ENCODE measurements at places on chromosomes 1 and 21. TPM values are rescaled to one million over a fixed set of nuclear protein-coding genes. Genes with fewer than 3 reads are reported as not detected.

The UBL4B gene
- total RNA-seq, result not detected

The ITLN1 gene
- not detected for total RNA-seq

The RNU1-2 gene
- 4,541 TPM for total RNA-seq

The ZFYVE9 gene
- 3.3 TPM for total RNA-seq

The RERE gene
- total RNA-seq, result 146 TPM

The OLFM3 gene
- total RNA-seq, result not detected

The EXTL2 gene
- total RNA-seq, result 3.9 TPM

The HSD3B1 gene
- not detected for total RNA-seq

The S100A7A gene
- not detected for total RNA-seq

- no peak for DNase-seq
- H3K27me3 ChIP-seq, result no peaks in the 10 kb centered on the region
- H3K4me3 ChIP-seq, result no peak overlapping the region
These were observed 153.7 kb upstream of the ST6GALNAC5 start for GRCh38 chr1:76713535-76713934.

- no peaks in the 10 kb centered on the region for H3K27me3 ChIP-seq
- no peak overlapping the region for H3K4me3 ChIP-seq
- peaks cover 53% of the 10 kb centered on the region for H3K4me1 ChIP-seq
- peak overlapping the region; percentile 67 for H3K27ac ChIP-seq
- peak; percentile 64 for DNase-seq
- no peaks in the 10 kb centered on the region for H3K36me3 ChIP-seq
These were observed 27.7 kb downstream of the EPS15 start for GRCh38 chr1:51491166-51491981.

DNA sequence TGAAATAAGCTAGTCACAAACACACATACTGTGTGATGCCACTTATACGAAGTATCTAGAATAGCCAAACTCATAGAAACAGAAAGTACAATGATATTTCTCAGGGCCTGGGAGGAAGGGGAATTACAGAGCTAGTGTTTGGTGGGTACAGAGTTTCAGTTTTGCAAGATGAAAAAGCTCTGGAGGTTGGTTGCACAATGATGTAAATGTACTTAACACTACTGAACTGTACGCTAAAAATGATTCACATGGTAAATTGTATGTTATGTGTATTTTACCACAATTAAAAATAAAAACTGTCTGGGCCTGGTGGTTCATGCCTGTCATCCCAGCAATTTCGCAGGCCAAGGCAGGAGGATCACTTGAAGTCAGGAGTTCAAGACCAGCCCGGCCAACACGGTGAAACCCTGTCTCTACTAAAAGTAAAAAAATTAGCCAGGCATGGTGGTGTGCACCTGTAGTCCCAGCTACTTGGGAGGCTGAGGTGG, 15.3 kb upstream of the FHAD1 start:
- DNase-seq, result no peak
- H3K27ac ChIP-seq, result no peak overlapping the region
- H3K36me3 ChIP-seq, result no peaks in the 10 kb centered on the region
- no peaks in the 10 kb centered on the region for H3K27me3 ChIP-seq

GRCh38 chr1:43878854-43879253, 54.7 kb upstream of the ARTN start:
- H3K27ac ChIP-seq, result no peak overlapping the region
- no peak overlapping the region for H3K4me3 ChIP-seq
- DNase-seq, result no peak
- no peaks in the 10 kb centered on the region for H3K36me3 ChIP-seq

DNA sequence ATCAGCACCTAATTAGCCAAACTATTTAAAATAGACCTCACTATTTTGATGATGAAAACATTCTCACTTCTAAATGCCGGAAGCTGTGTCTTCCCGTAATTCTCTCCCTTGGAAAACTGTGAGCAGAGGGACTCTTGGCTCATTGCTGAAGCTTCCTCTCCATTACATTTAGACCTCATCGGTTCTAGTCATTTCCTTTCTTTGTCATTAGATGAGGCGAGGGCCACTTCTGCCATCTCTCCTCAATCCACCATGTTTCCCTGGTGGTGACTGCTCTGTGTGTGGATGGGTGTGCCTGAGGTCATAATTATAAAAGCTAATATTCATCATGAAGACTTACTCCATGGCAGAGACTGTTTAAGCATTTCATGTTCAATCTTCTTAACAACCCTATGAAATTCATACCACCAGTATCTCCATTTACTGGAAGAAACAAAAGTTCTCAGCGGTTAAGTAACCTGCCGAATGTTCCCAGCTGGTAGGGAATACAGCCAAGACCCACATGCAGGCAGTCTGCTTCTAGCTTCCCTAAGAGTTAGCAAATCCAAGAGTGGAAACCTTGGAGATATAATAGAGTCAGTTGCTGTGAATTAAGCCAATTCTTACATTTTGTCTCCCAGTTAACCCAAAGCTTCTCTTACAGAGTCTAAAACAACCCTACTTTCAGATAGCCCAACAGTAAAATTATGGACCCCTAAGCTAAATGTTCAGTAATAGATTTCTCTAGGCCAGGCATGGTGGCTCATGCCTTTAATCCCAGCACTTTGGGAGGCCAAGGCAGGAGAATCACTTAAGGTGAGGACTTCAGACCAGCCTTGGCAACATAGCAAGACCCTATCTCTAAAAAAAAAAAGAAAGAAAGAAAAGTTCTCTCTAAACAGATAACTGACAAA, 156.2 kb downstream of the ZBTB18 start:
- H3K27ac ChIP-seq, result no peak overlapping the region
- peaks cover 6% of the 10 kb centered on the region for H3K4me1 ChIP-seq
- DNase-seq, result no peak

- no peaks in the 10 kb centered on the region for H3K36me3 ChIP-seq
- peak; percentile 71 for DNase-seq
- no peak overlapping the region for H3K27ac ChIP-seq
- H3K4me3 ChIP-seq, result peak overlapping the region; percentile 49
These were observed 48.0 kb upstream of the SLC19A1 start for GRCh38 chr21:45590246-45590725.

- DNase-seq, result no peak
- no peak overlapping the region for H3K27ac ChIP-seq
- H3K4me1 ChIP-seq, result peaks cover 17% of the 10 kb centered on the region
- no peaks in the 10 kb centered on the region for H3K27me3 ChIP-seq
- H3K36me3 ChIP-seq, result peaks cover 7% of the 10 kb centered on the region
These were observed 4.0 kb downstream of the ARHGEF19 start for GRCh38 chr1:16208270-16208987.

DNA sequence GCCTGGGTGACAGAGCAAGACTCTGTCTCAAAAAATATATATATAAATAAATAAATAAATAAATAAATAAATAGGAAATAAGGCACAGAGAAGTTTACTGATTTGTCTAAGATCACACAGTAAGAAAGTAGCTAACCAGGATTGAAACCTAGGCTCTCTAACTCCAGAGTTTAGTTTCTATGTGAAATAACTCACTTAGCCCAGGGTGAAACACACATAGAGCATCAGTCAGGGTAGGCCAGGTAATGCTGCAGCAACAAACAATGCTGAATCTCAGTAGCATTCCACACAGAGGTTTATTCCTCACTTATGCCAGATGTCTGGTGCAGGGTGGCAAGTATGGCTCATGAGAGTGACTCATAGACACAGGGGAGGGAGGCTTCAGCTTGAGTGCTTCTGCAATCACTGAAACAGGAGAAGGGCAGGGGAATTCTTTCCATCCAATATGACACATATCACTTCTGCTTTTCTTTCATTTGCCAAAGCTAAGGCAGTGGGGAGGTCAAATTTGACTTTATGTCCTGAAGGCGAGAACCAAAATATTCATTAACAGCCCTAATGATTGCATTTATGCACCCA, 37.1 kb upstream of the KANK4 start:
- H3K4me3 ChIP-seq, result no peak overlapping the region
- no peaks in the 10 kb centered on the region for H3K36me3 ChIP-seq
- H3K27me3 ChIP-seq, result no peaks in the 10 kb centered on the region
- no peak for DNase-seq

- no peak overlapping the region for H3K4me3 ChIP-seq
- no peaks in the 10 kb centered on the region for H3K36me3 ChIP-seq
- no peaks in the 10 kb centered on the region for H3K4me1 ChIP-seq
- DNase-seq, result no peak
These were observed 184.1 kb downstream of the RASAL2 start for GRCh38 chr1:178277793-178278530.

- no peak overlapping the region for H3K27ac ChIP-seq
- DNase-seq, result no peak
- no peaks in the 10 kb centered on the region for H3K36me3 ChIP-seq
- H3K27me3 ChIP-seq, result no peaks in the 10 kb centered on the region
- peaks cover 18% of the 10 kb centered on the region for H3K4me1 ChIP-seq
These were observed 72.5 kb downstream of the FOXD2 start for GRCh38 chr1:47510282-47510811.

DNA sequence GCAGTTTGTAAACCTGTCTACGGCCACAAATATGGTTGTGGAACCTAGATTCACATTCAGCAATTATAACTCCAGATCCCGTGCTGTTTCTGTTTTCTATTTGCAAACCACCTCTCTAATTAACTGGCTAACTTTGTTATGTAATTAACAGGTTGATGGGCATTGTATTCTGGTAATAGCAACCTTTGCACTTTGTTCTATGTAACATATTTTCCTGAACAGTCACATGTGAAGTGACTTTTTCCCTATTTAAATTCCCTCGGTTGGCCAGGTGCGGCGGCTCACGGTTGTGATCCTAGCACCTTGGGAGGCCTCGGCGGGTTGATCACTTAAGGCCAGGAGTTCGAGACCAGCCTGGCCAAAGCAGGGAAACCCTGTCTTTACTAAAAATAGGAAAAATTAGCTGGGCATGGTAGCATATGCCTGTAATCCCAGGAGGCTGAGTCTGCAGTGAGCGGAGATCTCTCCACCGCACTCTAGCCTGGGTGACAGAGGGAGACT, 1.4 kb downstream of the ACADM start:
- DNase-seq, result peak; percentile 18
- H3K27me3 ChIP-seq, result no peaks in the 10 kb centered on the region
- peak overlapping the region; percentile 28 for H3K4me3 ChIP-seq
- H3K4me1 ChIP-seq, result peaks cover 30% of the 10 kb centered on the region
- no peaks in the 10 kb centered on the region for H3K36me3 ChIP-seq

DNA sequence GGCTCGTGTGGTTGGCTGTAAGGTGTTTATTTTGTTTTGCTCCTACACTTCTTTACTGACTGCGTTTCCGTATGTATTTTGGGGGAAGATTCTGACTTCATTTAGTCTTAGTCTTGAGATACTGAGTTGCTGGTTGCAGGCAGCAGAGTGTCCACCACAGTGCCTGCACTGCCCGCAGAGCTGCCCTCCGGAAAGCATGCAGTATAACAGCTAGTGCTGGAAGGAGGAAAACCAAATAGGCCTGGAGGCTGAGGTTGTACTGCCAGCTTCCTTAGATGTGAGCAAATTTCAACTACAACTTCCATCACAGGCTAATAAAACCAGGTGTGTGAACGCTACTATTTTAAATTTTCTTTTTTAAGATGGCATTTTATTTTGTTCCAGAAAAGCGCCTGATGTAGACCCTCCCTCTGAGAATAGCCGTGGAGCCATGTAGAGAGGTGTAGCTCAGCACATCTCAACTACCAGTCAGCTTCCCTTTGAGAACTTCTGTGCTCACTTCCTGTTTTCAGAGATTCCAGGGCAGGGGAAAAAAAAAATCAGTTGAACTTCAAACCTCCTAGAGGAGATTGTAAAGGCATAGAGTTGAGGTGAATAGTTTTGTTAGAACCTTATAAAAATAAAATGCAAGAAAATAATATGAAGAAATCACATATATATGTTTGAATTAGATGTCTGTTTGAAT, 17.6 kb downstream of the LMO4 start:
- H3K36me3 ChIP-seq, result peaks cover 12% of the 10 kb centered on the region
- H3K27me3 ChIP-seq, result no peaks in the 10 kb centered on the region
- H3K27ac ChIP-seq, result no peak overlapping the region
- no peaks in the 10 kb centered on the region for H3K4me1 ChIP-seq
- no peak for DNase-seq

DNA sequence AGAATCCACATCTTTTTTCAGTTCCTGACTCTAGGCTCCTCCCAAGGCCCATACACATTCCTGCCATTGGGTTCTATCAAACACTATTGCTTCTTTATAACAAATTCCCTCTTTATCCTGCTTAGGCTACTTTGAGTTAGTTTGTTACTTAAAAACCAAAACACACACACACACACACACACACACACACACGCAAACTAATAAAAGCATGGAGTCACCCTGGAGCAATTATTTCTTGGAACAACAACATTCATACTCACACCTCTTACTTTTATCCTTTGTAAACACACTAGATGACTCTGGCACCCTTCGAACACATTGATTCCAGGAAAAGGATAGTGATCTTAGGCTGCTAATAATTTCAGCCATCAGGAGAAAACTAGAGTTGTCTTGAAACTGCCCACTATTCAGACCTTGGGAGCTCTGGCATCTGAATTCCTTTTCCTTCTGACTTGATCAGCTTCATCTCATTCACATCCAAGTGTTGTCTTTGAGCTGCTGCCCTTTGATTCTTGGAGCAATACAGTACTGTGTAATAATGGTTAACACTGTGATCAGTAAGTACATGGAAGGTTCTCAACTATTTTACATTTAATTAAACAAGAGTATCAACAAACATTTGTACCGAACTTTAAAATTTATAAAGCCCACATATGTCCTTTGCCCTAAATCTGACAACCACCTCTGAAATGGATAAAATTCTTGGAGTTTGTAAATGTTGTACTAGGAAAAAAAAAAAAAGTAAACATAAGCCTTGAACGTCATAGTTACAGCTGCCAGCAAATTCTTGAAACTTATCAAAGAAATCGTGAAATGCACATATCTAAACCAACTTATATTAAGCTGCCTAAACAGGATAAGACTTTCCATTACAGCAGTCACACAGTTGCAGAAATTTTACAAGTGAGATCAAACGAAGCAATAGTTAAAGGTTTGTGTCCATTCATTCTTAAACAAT, 2.8 kb upstream of the SEC22B start:
- H3K36me3 ChIP-seq, result no peaks in the 10 kb centered on the region
- H3K4me3 ChIP-seq, result no peak overlapping the region
- peak; percentile 3 for DNase-seq

- H3K27ac ChIP-seq, result no peak overlapping the region
- H3K36me3 ChIP-seq, result no peaks in the 10 kb centered on the region
- peak; percentile 54 for DNase-seq
- no peaks in the 10 kb centered on the region for H3K4me1 ChIP-seq
- no peaks in the 10 kb centered on the region for H3K27me3 ChIP-seq
These were observed 7.0 kb downstream of the KCNAB2 start for GRCh38 chr1:6052543-6053205.

DNA sequence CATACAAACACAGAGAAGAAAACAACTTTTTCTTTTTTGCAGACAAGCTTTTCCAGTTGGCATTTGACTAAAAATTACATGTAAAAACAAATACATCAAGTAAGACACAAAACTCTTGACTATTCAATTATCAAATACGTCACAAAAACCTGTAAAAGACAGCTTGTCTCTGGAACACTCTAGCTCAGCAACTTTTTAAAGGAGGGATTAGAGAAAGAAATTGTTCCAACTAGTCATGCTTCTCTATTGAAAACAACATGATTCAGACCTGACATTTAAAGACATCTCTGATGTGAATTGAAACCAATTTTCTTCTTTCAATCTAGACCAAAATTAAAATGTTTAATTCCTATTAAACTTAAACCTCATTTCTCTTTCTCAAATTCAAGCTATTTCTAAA, 30.3 kb downstream of the SMYD3 start:
- H3K4me1 ChIP-seq, result no peaks in the 10 kb centered on the region
- no peak overlapping the region for H3K27ac ChIP-seq
- no peak for DNase-seq
- no peaks in the 10 kb centered on the region for H3K27me3 ChIP-seq
- no peak overlapping the region for H3K4me3 ChIP-seq

- no peak overlapping the region for H3K27ac ChIP-seq
- H3K27me3 ChIP-seq, result no peaks in the 10 kb centered on the region
- no peak overlapping the region for H3K4me3 ChIP-seq
- H3K36me3 ChIP-seq, result no peaks in the 10 kb centered on the region
- H3K4me1 ChIP-seq, result no peaks in the 10 kb centered on the region
These were observed 102.2 kb upstream of the HAO2 start for GRCh38 chr1:119266386-119266785.

Measured in B cell (primary cell).